ENCODE measurements at places on chromosomes 11 and 22. TPM values are rescaled to one million over a fixed set of nuclear protein-coding genes. Genes with fewer than 3 reads are reported as not detected.
A peak's percentile ranks its signal among the peaks of the same experiment; 100 is the strongest.

- peaks cover 4% of the 10 kb centered on the region for H3K27me3 ChIP-seq
- DNase-seq: no peak
- no peaks in the 10 kb centered on the region for H3K36me3 ChIP-seq
- H3K4me3 ChIP-seq: no peak overlapping the region
Observed at GRCh38 chr11:13861411-13861810, 101.1 kb upstream of the SPON1 start.

GRCh38 chr11:4381901-4382300 is 11.6 kb downstream of the TRIM21 start:
- H3K4me1 ChIP-seq: peaks cover 3% of the 10 kb centered on the region
- no peak overlapping the region for H3K27ac ChIP-seq
- H3K27me3 ChIP-seq: peaks cover 4% of the 10 kb centered on the region
- H3K4me3 ChIP-seq: no peak overlapping the region
- no peak for DNase-seq

DNA sequence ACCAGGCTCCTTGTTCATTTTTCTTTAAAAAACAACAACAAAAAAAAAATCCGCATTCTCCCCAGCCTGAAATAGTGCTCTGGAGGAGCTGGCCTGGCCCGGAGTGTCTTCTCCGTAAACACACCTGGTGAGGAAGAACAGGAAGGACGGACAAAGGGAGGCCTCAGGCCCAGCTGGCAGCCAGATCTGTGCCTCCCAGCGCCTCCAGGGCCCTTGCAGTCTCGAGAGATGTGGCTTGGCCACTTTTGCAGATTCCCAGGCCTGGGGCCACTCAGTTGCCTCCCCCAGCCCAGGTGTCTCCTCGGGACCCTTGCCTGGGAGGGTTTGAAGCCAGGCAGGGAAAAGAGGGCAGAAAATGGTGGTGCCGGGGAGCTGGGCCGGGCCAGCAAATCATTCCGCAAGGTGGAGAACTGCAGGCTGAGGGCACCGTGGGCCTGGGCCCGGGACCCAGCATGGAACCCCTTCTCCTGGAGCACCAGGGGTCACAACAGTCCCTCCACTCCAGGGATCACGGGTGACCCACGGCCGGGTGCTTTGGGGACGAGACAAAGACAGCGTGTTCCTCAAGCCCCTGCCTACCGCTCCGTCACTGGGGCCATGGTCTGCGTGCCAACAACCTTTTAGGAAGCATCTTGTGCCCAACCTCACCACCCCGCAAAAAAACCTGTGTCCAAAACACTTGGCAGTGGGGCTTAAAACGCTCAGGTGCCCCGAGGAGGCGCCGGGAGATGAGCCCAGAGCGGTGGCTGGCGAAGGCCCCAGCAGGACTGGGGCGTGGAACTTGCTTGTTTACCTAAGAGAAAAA is 67.1 kb upstream of the WNT7B start:
- H3K4me1 ChIP-seq: peaks cover 3% of the 10 kb centered on the region
- H3K36me3 ChIP-seq: no peaks in the 10 kb centered on the region
- no peak overlapping the region for H3K27ac ChIP-seq
- no peak for DNase-seq

- H3K36me3 ChIP-seq: no peaks in the 10 kb centered on the region
- H3K27ac ChIP-seq: no peak overlapping the region
- no peak overlapping the region for H3K4me3 ChIP-seq
- no peaks in the 10 kb centered on the region for H3K4me1 ChIP-seq
- H3K27me3 ChIP-seq: no peaks in the 10 kb centered on the region
Observed at GRCh38 chr11:86889001-86889341, 66.2 kb downstream of the FZD4 start.

DNA sequence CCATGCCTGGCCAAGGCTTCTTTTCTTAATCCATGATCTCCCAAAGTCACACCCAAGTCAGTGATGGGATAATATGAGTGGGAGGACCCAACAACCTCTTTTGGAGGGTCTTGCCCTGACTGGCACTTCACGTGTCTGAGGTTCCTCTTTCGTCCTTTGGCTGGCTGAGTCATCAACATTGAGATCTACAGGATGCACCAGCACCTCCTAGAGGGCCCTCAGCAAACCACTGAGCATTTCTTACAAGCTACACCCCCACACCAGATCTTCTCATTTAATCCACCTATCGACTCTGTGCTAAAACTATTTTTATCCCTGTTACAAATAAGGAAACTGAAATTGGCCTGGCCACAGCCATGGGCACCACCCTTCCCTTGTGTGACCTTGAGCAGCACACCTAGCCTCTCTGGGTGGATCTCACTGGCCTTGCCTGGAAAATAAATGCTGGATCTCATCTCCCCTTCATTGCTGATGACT is 63.4 kb downstream of the FLI1 start:
- peak overlapping the region; percentile 33 for H3K27ac ChIP-seq
- peaks cover 70% of the 10 kb centered on the region for H3K36me3 ChIP-seq
- peaks cover 7% of the 10 kb centered on the region for H3K27me3 ChIP-seq
- H3K4me3 ChIP-seq: peak overlapping the region; percentile 48
- no peak for DNase-seq

- peaks cover 16% of the 10 kb centered on the region for H3K4me1 ChIP-seq
- H3K27me3 ChIP-seq: peaks cover 1% of the 10 kb centered on the region
- peaks cover 3% of the 10 kb centered on the region for H3K36me3 ChIP-seq
- no peak for DNase-seq
Observed at GRCh38 chr22:48957311-48957986, 870.2 kb downstream of the BRD1 start.

GRCh38 chr11:10758957-10759356 is 7.9 kb downstream of the CTR9 start:
- H3K27me3 ChIP-seq: no peaks in the 10 kb centered on the region
- H3K4me3 ChIP-seq: no peak overlapping the region
- no peaks in the 10 kb centered on the region for H3K4me1 ChIP-seq
- H3K27ac ChIP-seq: no peak overlapping the region
- no peak for DNase-seq

GRCh38 chr11:69382131-69383128 is 88.5 kb downstream of the MYEOV start:
- peaks cover 6% of the 10 kb centered on the region for H3K27me3 ChIP-seq
- H3K36me3 ChIP-seq: peaks cover 3% of the 10 kb centered on the region
- no peak overlapping the region for H3K4me3 ChIP-seq

- H3K36me3 ChIP-seq: peaks cover 3% of the 10 kb centered on the region
- peaks cover 13% of the 10 kb centered on the region for H3K27me3 ChIP-seq
- no peak overlapping the region for H3K27ac ChIP-seq
- H3K4me3 ChIP-seq: no peak overlapping the region
Observed at GRCh38 chr11:787084-787675, 2.7 kb downstream of the CEND1 start.

- peaks cover 8% of the 10 kb centered on the region for H3K36me3 ChIP-seq
- no peak for DNase-seq
- no peak overlapping the region for H3K4me3 ChIP-seq
- peaks cover 15% of the 10 kb centered on the region for H3K4me1 ChIP-seq
- H3K27me3 ChIP-seq: peaks cover 6% of the 10 kb centered on the region
- H3K27ac ChIP-seq: no peak overlapping the region
Observed at GRCh38 chr22:49915610-49916009, 2.6 kb downstream of the ALG12 start.

Gene MAPK8IP2
- total RNA-seq: 0.69 TPM

Gene PHOX2A
- not detected for total RNA-seq

Gene OR5T2
- not detected for total RNA-seq

Gene MED17
- 38.7 TPM for total RNA-seq

Gene SGSM1
- 2.4 TPM for total RNA-seq

Gene BTBD18
- total RNA-seq: not detected

Gene CD82
- total RNA-seq: 16.1 TPM

Gene MPZL2
- total RNA-seq: 1.0 TPM

All from endothelial cell (in vitro differentiated cells).